ENCODE measurements at places on chromosomes 2 and 18. TPM values are rescaled to one million over a fixed set of nuclear protein-coding genes. Genes with fewer than 3 reads are reported as not detected.

GRCh38 chr2:7450833-7451190, 533.6 kb downstream of the RNF144A start:
- DNase-seq = no peak

GRCh38 chr2:195620501-195620900, 36.5 kb upstream of the SLC39A10 start:
- DNase-seq = no peak

GRCh38 chr2:106892048-106892447, 6.1 kb upstream of the ST6GAL2 start:
- DNase-seq = no peak

GRCh38 chr2:13005761-13006335, 289.1 kb downstream of the TRIB2 start:
- DNase-seq = no peak

GRCh38 chr18:8361941-8362471, 247.2 kb upstream of the RAB12 start:
- DNase-seq = no peak

- DNase-seq = no peak
These were observed 382.7 kb upstream of the SALL3 start for GRCh38 chr18:78596794-78597345.

- DNase-seq = no peak
These were observed 514.2 kb downstream of the TXNL1 start for GRCh38 chr18:56124186-56124585.

The IL36B gene
- total RNA-seq = not detected

DNA sequence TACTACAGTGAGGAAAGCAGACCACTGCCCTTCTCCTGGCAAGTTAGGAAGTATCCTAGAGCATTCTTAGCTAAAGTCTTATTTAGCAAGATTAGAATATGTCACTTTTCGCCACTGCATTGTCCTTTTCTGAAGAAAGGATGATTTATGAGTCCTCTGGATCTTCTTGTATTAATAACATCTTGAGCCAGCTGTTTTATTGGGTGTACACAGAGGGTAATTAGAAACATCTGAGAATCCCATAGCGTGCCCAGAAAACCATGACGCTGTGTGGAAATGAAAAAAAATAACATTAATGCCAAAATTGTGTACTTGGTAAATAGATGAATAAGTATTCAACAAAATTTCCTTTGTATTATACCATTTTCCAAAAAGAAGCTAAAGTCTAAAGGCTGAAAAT, 198.7 kb downstream of the LTBP1 start:
- DNase-seq = no peak

DNA sequence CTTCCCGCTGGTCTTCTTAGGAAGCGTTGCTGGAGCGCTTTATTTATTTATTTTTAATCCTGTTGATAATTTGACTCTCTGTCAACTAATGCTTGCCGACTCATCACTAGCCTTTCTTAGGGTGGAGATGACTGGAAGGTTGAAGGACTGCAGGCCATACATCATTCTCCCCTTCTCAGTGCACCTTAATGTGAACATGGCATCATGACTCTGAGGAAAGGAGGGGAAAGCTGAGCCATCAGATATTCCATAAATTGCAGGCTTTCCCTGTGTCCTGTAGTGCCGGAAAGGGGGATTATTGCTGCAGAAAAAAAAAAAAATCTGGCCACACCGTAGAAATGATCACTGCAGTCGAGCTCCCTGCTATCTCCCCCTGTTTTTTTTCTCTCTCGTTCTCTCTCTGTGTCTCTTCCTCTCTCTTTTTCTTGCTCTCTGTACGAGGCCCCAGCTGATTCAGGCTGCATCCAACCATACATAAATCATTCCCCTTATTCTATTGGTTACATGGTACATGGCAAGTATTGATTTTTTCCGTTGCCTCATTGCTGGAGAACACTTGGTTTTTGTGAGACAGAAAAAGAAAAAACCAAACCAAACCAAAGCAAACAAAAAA, 125.8 kb upstream of the EFEMP1 start:
- no peak for DNase-seq

GRCh38 chr2:159101755-159102489, 133.5 kb downstream of the TANC1 start:
- DNase-seq = no peak

GRCh38 chr2:232892221-232892620, 22.2 kb downstream of the SNORC start:
- no peak for DNase-seq

DNA sequence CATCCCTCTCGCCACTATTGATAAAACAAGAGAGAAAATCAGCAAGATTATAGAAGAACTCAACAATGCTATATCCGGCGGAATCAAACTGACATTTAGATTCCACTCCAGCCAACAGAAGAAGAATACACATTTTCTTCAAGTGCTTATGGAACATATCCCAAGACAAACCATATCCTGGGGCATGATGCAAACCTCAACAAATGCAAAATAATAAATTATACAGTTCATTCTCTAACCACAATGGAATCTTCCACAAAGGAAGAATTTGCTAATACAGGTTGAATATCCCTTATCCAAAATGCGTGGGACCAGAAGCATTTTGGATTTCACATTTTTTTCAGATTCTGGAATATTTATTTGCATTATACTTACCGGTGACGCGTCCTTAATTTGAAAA, 51.4 kb upstream of the YPEL5 start:
- DNase-seq = no peak

- DNase-seq = no peak
These were observed 34.0 kb downstream of the PIGN start for GRCh38 chr18:62152844-62153243.

DNA sequence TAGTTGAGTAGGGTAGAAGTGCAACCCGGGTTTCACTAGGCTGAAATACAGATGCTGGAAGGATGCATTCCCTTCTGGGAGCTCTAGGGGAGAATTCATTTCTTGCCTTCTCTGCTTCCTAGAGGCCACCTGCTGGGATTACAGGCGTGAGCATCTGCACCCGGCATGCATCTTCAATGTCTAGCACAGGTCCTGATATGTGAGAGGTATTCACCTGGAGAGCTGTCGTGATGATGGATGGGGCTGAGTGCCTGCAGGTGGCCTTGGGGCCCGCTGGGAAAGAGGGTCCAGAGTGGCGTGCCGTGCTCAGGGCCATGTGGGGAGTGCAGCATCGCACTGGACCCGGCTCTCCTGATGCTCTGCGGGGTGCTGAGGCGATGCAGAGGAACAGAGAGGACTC, 6.6 kb upstream of the NTSR2 start:
- DNase-seq = no peak

The PCARE gene
- total RNA-seq = not detected

The ZNF385B gene
- total RNA-seq = 0.77 TPM

- no peak for DNase-seq
These were observed 307.2 kb upstream of the MMADHC start for GRCh38 chr2:149894760-149895159.

The CCBE1 gene
- 0.44 TPM for total RNA-seq

GRCh38 chr2:108906403-108907077, 82.5 kb downstream of the EDAR start:
- DNase-seq = no peak

GRCh38 chr2:165443511-165443910, 26.0 kb upstream of the CSRNP3 start:
- DNase-seq = no peak

DNA sequence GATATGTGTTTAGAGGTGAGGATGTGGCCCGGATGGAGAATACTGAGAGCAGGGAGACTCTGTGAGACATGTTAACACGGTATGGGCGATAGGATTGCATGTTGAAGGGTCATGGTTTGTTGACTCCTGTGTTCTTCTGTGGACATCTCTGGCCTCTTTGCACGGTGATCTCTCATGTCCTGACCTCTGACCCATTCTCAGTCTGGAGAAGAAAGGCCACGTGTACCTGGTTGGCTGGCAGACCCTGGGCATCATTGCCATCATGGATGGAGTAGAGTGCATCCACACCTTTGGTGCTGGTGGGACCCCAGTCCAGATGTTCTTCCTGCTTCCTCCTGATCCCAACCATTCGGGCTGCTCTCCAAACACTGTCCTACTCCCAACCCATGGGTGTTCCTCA, 9.9 kb downstream of the GCKR start:
- no peak for DNase-seq

DNA sequence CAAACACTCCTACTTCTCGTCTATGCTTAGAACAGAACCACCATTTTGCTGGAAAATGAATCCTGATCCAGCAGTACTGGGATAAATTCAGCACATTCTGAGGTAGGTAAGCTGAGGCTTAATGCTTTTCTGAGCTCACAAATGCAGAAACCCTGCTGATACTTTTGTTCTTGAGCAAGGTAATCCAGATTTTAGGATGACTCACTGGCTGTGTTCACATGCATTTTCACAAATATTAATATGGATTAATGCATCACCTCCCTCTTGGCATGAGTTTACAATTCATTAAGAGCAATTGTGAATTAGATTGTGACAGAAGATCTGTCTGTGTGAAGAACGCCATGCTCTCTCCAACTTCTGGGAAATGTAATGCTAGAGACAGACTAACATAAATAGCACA, 42.2 kb downstream of the RAD51AP2 start:
- DNase-seq = no peak

The COPS9 gene
- 86.3 TPM for total RNA-seq

GRCh38 chr2:64749446-64749845, 95.7 kb upstream of the SERTAD2 start:
- DNase-seq = no peak

The CKAP2L gene
- 23.6 TPM for total RNA-seq

GRCh38 chr2:216733046-216733445, 37.7 kb upstream of the IGFBP5 start:
- DNase-seq = no peak

The FBXO36 gene
- 0.21 TPM for total RNA-seq

GRCh38 chr2:28406276-28407096, 13.8 kb downstream of the FOSL2 start:
- DNase-seq = no peak

- no peak for DNase-seq
These were observed 149.2 kb downstream of the TWIST2 start for GRCh38 chr2:238997137-238997390.

The LYG2 gene
- not detected for total RNA-seq

The CTLA4 gene
- total RNA-seq = not detected

GRCh38 chr2:126886211-126886915, 12.3 kb upstream of the TEX51 start:
- no peak for DNase-seq

DNA sequence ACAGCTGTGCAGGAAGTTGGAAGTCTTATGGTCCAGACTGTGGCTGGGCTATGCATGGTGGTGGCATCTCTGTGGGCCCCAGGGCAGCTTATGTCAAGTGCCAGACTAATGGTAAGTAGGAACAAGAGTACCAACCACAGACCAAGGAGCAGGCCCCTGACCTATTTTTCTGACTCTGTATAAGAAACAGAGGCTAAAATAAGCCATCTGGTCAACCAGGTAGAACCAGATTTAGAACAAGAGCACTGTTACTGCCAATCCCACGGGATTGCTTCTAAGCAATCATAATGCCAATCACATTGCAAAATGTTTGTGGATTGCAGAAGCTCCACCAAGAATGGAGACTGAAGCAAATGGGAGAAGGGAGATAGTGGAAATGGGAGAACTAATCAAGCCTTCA, 11.1 kb upstream of the ST3GAL5 start:
- no peak for DNase-seq

Data from Caco-2 (cell line).